Tongue (tissue), 3 donors: ENCODE measurements at places on chromosomes 3 and 15. TPM values are rescaled to one million over a fixed set of nuclear protein-coding genes. Genes with fewer than 3 reads are reported as not detected.

The GPR27 gene
- total RNA-seq, result 5.1 TPM

The NKTR gene
- 182 TPM for total RNA-seq

The CCR1 gene
- total RNA-seq, result 1.2 TPM

DNA sequence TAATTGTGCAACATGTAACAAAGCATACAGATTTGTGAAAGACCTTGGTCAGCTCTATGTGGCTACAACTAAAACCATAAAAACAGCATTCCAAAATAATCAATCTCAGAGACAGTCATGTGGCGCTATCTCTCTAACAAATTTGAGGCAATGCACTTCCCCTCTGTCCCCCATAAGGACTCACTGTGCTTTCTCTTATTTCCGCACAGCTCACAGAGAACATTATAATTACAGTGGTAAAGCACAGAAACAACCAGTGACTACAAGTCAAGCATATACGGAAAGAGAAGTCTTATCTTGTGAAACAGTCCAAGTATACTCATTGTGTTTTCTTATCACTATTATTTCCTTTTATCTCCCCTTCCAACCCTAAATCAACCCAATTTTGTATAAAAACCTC is 64.3 kb downstream of the RYK start:
- no peak for DNase-seq

- no peak for DNase-seq
These were observed 189.2 kb downstream of the USP13 start for GRCh38 chr3:179842061-179842460.

DNA sequence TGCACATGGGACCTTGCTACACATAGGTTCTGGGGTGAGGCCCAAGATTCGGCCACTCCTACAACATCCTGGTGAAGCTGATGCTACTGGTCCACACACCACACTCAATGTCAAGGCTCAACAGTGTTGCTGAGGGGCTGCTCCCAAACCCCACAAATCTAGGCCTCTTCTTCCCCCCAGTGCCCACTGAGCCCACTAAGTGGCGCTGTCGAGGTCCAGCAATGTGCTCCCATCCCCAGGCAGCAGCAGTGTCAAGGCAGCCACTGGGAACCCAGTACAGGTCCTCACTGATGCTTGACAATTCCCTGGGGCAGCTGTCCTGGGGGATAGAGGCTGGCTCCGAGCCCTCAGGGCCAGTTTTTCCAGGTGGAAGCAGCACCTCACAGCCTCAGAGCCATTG is 21.5 kb downstream of the SCN5A start:
- DNase-seq, result no peak

DNA sequence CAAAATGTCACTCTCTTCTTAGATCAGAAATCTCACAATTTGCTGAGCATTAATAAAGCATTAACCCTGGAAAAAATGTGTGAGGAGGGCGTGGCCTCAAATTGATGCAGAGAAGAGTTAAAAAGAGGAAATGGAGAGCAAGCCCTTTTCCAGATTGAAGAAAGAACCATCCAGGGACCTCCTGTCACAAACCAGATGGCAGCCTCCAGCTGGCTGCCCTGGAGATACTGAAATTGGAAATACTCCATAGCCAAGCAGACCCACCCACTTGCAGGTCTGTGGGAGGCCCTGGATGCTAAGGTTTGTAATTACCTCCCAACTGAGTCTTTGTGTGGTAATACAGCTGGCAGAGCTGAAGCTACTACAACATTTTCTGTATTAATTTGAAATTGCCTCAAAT is 214.9 kb downstream of the IL20RB start:
- no peak for DNase-seq

- DNase-seq, result no peak
These were observed 115.9 kb downstream of the ABI3BP start for GRCh38 chr3:100877286-100877685.

GRCh38 chr3:187125319-187126031 is 13.8 kb downstream of the RPL39L start:
- DNase-seq, result no peak

GRCh38 chr15:68352401-68353062 is 75.0 kb downstream of the FEM1B start:
- DNase-seq, result no peak

GRCh38 chr3:192620275-192620674 is 107.1 kb downstream of the FGF12 start:
- no peak for DNase-seq

- DNase-seq, result no peak
These were observed 322.5 kb downstream of the MAGI1 start for GRCh38 chr3:65716071-65716751.

DNA sequence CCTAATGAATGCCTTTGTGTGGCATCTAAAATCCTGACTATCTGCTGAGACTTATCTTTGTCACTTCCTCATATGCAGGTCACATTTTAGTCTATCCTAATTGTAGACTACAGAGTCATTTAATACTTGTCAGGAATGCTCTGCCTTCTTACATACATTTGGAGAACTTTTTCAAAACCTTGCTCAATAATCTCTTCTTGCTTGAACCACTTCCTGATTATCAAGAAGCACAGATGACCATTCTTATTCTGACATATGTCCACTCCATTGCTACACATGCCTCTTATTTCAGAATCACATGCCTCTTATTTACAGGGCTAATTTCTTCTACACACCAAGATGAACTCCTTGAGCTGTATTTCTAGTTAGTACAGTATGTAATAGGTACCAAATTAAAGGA is 400.3 kb downstream of the TBC1D5 start:
- no peak for DNase-seq
